Muscle of arm (tissue), 14 donors: ENCODE measurements at places on chromosomes 16 and 17. TPM values are rescaled to one million over a fixed set of nuclear protein-coding genes. Genes with fewer than 3 reads are reported as not detected.
A peak's percentile ranks its signal among the peaks of the same experiment; 100 is the strongest.

GNAO1 gene
- polyA plus RNA-seq, result 2.3 TPM

MPP2 gene
- polyA plus RNA-seq, result 4.4 TPM

CXCL16 gene
- 3.8 TPM for polyA plus RNA-seq

CD300H gene
- not detected for polyA plus RNA-seq

PPP4C gene
- polyA plus RNA-seq, result 52.6 TPM

SCNN1G gene
- polyA plus RNA-seq, result not detected

TBX2 gene
- polyA plus RNA-seq, result 8.7 TPM

CCL8 gene
- polyA plus RNA-seq, result 1.2 TPM

- DNase-seq, result no peak
Observed at GRCh38 chr16:71356051-71356740, 2.3 kb upstream of the CALB2 start.

DNA sequence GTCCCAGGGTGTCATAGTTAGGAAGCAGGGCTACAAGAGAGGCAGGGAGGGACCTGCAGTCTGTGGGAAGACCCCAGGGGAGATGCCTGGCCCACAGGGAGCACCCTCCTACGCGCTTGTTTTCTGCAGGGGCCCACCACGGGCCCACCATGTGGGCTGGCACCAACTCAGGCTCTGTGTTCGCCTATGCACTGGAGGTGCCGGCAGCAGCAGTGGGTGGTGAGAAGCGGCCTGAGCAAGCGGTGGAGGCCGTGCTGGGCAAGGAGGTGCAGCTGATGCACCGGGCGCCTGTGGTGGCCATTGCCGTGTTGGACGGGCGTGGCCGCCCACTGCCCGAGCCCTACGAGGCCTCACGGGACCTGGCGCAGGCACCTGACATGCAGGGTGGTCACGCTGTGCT, 15.0 kb downstream of the LLGL1 start:
- DNase-seq, result no peak

DNA sequence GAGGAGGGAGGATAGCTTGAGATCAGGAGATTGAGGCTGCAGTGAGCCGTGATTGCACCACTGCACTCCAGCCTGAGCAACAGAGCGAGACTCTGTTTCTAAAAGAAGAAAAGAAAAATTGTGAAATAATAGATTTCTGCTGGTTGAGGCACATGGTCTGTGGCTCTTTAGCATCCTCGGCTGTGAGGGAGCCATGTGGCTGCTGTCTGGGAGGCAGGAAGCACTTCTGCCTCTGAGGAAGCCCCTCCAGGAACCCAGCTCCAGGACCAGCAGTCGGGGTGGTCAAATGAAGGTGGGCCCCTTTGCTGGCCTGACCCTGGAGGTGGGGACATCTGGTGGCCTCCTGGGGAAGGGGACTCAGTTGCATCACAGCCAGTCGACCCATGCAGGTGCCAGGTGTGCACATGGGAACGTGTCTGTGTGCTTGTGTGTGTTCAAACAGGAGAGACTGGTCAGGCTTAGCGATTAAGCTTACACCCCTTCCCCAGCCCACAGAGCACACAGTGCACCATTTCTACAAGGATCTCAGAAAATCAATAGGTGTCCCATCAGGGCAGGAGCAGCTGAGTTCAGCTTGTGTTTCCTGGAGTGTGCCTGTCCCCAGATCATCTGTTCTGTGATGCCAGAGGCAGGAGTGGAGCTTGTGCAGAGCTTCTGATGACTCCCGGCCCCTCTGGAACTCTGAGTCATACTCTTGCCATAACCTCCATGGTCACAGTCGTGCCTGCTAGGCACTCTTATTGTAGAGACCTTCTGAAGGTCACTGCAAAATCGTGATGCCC, 24.3 kb upstream of the MGAT5B start:
- DNase-seq, result no peak

DNA sequence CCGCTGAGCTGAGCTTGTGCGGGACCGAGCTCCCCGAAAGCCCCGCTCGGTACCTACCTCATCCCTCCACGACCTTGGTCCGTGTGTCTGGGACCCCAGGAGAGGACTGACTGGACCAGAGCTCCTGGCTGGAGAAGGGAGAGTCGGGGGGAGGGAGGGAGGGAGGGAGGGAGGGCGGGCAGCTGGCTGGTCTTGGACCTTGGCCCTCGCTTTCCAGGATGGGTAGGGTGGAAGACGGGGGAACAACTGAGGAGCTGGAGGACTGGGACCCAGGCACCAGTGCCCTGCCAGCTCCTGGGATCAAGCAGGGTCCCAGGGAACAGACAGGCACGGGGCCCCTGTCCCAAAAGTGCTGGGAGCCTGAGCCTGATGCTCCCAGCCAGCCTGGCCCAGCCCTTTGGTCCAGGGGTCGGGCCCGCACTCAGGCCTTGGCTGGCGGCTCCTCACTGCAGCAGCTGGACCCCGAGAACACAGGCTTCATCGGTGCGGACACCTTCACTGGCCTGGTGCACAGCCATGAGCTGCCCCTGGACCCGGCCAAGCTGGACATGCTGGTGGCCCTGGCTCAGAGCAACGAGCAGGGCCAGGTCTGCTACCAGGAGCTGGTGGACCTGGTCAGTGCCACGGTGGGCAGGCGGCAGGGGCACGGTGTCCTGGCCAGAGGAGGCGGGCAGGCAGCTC, 553 bp downstream of the RHBDL1 start:
- DNase-seq, result no peak

DNA sequence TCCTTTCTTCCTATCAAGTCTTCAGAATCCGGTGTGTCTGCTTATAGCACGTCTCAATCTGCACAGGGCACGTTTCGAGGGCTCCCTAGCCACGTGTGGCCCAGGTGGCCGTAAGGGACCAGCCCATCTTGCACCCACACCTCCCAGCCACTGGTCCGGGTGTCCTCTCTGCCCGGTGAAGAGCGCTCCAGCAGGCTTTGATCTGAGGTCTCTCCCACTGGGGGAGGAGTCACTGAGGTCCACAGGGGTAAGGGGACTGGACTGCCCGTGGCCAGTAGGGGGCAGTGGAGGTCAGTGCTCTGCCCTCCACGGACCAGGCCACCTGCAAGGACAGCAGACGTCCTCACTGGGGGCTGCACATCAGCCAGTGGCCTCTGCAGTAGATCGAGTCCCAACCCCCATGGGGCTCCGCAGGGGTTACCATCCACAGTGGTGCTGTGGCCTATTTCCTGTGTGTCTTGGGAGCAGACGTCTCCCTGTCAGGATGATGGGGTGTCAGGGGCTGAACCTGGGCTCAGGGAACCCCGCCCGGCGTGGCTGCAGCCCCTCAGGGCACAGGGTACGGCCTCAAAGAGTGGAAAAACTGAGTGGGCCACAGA, 204.1 kb upstream of the CIBAR2 start:
- no peak for DNase-seq

DNA sequence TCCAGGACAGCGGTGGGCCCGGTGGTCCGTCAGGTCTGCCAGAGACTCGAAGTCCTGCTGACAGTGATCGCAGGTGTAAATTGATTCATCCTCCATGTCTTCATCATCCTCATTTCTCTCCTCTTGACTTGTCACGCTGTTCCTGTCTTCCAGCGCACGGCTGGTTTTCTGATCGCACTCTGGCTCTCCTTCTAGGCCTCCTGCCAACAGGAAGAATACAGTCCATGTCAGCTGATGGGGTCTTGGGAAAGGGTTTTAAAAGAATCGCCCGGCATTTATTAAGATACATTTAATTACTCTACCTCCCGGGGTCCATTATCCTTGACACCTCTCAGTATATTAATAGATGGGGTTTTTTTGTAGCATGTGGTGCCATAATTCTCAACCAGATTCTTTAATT, 125.1 kb downstream of the ZNF423 start:
- no peak for DNase-seq

GRCh38 chr17:48471817-48472410, 41.9 kb upstream of the SKAP1 start:
- DNase-seq, result no peak

GRCh38 chr17:76253841-76254240, 11.3 kb upstream of the UBALD2 start:
- no peak for DNase-seq

DNA sequence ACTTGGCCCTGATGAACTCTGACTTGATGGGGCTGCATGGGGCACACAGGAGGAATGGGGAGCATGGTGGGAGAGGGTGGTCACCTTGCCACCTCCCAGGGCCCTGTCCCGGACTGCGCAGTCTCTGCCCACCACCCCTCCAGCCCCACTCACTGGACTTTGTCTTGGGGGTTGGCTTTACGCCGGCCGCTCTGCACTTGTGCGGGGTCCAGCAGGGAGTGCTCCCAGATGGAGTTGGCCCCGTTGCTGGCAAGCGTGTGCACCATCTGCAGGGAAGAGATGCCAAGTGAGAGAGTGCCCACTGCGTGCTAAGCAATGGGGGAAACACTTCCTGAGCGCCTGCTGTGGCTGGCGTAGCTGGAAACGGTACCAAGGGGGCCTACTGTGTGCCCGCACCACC, 6.7 kb downstream of the GIT1 start:
- DNase-seq, result no peak

GRCh38 chr17:77145612-77146245, 5.0 kb downstream of the SEC14L1 start:
- DNase-seq, result peak; percentile 60

- no peak for DNase-seq
Observed at GRCh38 chr16:85935391-85935973, 36.5 kb downstream of the IRF8 start.

- no peak for DNase-seq
Observed at GRCh38 chr16:68005786-68006286, 6.6 kb upstream of the DPEP2 start.

DNA sequence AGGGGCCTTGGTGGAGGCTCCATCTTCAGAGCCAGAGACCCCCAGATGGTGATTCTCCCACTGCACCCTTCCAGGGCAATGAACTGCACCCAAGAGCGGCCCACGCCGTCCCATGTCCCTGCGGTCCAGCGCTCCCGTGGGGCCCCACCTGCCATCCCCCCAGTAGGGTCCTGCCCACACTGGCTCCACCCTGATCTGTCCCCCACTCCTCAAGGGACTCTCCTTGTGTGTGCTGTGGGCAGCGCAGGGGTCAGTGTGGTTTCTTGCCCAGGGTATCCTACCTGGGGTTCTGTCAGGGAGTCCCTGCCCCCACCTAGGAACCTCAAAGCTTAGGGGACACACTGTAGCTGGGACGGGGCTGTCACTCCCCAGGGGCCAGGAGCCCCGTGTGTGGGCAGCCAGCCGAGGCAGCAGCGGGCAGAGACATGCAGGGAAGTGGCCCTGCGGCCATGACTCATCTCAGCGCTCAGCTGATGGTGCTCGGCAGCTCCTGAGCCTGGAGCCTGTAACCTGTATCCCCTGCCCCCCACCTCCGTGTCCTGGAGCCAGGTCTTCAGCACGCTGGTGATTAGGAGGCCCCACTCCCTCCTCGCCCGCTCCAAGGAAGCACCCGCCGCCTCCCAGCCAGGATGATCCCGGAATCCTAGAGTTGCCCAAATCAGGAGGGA, 35.7 kb upstream of the SSTR5 start:
- no peak for DNase-seq

DNA sequence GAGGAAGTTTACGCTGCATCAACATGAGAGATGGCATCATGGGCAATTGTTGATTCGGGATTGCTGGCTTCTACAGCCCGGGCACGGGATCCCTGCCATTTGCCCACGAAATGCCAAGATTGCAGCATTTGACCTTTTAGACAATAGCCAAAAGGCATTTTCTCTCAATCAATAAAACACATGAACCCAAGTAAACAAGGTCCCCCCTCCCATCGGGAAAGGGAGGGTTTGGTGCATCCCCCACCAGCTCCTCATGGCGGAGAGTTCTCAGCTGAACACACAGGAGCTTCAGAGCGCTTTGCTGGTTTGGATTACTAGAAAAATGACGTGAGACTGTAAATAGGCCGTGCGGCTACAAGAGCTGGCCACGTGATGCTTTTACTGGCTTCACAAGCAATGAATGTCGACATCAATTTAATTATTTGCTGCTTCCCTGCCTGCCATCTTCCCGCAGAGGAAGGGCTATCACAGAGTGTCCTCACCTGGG, 147.6 kb downstream of the C16orf95 start:
- DNase-seq, result no peak

DNA sequence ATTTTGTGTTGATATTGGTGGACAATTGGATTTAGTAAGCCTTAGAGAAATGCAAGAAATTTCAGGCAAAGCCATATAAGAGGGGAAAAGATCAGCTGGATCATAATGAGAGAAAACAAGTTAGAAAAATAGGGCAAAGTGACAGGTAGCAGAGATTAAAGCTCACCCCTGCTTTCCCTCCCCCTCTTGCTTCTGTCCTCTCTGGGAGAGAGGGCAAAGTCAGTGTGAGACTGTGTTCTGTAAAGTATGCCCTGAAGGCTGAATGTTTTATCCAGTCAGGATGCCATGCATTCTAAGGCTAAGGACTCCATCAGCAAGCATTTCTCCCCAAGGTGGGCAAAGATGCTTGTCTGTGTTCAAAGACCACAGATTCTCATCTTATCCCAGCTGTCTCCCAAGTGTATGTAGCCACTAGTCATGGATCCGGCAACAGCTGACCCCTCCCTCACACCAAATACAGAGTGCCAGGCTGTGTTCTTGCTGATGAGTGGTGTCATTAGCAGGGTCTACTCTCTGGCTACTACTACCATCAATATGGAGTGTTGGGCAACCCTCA, 136.2 kb upstream of the DNAH9 start:
- no peak for DNase-seq
